Head of caudate nucleus (tissue), 42 donors: ENCODE measurements at places on chromosomes 13 and 19.

- DNase-seq = no peak
Observed at GRCh38 chr19:5787409-5788182, 3.0 kb upstream of the PRR22 start.

GRCh38 chr13:48828962-48829411 is 146.7 kb upstream of the FNDC3A start:
- peak; percentile 6 for DNase-seq

DNA sequence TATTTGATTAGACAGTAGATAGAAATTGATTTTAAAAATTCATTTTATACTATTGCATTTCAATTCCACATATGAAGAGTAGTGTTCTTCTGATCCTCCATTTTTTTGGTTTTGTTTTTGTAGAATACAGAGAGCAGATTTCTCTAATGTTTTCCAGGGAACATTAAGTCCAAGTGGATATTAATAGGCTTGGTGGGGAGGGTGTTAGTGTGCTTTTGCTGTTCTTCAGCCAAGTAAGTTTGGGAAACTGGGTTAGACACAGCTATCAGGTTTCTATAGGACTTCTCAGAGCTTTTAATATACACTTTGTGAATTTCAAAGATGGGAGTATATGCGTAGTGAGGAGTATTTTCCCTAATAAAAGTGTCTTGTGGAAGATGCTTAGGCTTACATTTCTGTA is 21.8 kb downstream of the NAA16 start:
- DNase-seq = no peak

GRCh38 chr19:49210108-49210900 is 52.7 kb downstream of the TRPM4 start:
- peak; percentile 7 for DNase-seq

GRCh38 chr13:98774776-98775175 is 22.3 kb upstream of the SLC15A1 start:
- no peak for DNase-seq

GRCh38 chr13:44243198-44243857 is 130.3 kb upstream of the SERP2 start:
- peak; percentile 60 for DNase-seq

- DNase-seq = no peak
Observed at GRCh38 chr19:46648060-46648960, 12.3 kb upstream of the GNG8 start.

GRCh38 chr13:50082426-50083281 is 67.4 kb downstream of the KCNRG start:
- peak; percentile 75 for DNase-seq

- no peak for DNase-seq
Observed at GRCh38 chr19:47623921-47624391, 15.0 kb downstream of the BICRA start.

DNA sequence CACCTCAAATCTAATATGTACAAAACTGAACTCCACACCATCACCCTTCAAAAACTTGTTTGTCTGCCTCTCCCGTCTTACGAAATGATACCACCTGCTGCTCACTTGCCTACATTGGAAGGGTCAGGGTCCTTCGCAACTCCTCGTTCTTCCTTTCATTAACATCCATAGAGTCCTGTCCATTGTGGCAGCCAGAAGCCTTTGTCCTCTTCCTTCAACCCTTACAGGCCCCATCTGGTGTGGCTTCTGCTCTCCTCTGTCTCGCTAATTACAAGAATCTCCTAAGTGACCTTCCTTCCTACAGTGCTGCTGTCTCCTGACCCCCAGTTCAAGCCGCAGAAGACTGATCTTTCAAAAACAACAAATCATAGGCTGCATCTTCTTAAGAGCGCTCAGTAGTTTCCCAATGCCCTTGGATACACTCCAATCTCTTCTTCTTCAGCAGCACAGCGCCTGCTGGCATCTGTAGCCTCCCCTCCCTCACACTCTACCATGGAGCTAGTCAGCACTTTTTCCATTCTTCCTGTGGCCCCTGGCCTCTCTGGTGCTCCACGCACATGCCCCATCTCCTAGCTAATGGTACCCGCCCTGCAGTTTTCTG is 382.7 kb downstream of the LIG4 start:
- DNase-seq = no peak

- no peak for DNase-seq
Observed at GRCh38 chr19:4319067-4319718, 14.8 kb downstream of the FSD1 start.

DNA sequence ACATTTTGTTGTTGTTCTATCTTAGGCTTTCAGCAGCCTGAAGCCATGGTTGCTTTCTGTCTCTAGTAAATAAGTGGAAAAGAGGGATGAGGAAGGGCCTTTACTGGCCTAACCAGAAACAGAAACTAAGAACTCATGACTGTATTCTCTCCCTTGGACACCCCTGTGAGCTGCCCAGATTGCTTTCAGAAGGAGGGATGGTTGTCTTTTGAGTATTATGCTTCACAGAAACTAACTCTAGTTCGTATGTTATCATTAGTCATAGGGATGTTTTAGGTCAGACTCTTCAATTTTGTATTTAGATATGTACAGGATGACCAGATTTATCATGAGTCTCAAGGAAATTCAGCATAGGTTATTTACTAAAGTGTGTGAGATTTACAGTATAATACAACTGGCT is 17.5 kb downstream of the BORA start:
- DNase-seq = no peak

- DNase-seq = peak; percentile 94
Observed at GRCh38 chr19:56477429-56478338, 539 bp upstream of the ZNF667 start.

- DNase-seq = no peak
Observed at GRCh38 chr19:3723110-3723488, 14.9 kb downstream of the TJP3 start.

- no peak for DNase-seq
Observed at GRCh38 chr13:95492044-95492801, 60.3 kb upstream of the CLDN10 start.

DNA sequence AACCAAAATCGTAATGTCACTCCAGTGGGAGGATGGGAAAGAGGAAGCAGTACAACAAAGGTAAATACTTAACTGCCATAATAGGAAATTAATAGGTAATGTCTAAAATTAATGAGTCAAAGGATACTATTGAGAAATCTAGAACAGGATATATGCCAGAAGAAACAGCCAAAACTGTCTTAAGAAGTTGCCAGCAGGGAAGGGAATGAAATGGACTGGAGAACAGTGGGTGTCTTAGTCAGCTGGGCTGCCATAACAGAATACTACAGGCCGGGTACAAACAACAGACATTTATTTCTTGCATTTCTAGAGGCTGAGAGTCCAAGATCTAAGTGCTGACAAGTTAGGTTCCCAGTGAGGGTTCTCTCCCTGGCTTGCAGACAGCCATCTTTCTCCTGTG is 40.3 kb upstream of the IPO5 start:
- no peak for DNase-seq

- DNase-seq = peak; percentile 54
Observed at GRCh38 chr19:38617764-38618589, at the start of gene MAP4K1. Gene MAP4K1 (minus strand): TSS chr19:38617953. CDS start chr19:38617895, 58 bp downstream.

DNA sequence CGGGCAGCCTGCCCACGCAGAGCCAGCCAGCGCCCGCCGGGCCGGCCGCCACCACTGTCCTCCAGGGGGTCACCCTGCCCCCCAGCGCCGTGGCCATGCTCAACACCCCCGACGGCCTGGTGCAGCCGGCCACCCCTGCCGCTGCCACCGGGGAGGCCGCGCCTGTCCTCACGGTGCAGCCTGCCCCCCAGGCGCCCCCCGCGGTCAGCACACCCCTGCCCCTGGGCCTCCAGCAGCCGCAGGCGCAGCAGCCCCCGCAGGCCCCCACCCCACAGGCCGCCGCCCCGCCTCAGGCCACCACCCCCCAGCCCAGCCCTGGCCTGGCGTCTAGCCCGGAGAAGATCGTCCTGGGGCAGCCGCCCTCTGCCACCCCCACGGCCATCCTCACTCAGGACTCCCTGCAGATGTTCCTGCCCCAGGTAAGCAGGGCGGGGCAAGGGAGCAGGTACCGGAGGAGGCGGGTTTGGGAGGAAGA is 32.3 kb upstream of the EHD2 start:
- no peak for DNase-seq

DNA sequence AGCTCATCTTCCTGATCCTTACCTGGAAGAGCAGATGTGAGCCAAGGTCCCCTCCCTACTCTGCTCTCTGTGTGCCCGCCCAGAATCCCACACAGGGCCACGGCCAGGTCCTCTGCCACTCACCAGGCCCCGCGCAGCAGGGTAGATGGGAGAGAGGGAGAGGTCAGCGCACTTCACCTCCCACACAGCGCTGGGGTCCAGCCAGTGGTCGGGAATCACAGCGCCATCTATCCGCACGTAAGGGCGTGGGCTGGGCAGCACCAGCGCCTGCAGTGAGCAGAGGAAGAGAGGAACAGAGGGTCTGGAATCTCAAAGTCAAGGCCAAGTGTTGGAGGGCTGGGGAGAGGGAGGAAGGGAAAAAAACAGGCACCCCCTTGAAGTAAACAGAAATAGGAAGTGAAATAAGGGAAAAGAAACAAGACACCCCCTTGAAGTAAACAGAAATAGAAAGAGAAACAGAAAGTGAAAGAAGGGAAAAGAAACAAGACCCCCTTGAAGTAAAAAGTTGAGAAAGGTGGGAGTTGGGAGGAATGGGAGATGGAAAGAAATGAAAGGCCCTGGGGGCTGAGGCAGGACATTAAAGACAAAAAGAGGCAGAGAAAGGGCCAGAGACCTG is 7.0 kb upstream of the PLA2G4C start:
- no peak for DNase-seq

GRCh38 chr13:77285098-77285497 is 41.8 kb downstream of the MYCBP2 start:
- DNase-seq = no peak

GRCh38 chr19:14565298-14565679 is 6.6 kb downstream of the NDUFB7 start:
- DNase-seq = no peak

DNA sequence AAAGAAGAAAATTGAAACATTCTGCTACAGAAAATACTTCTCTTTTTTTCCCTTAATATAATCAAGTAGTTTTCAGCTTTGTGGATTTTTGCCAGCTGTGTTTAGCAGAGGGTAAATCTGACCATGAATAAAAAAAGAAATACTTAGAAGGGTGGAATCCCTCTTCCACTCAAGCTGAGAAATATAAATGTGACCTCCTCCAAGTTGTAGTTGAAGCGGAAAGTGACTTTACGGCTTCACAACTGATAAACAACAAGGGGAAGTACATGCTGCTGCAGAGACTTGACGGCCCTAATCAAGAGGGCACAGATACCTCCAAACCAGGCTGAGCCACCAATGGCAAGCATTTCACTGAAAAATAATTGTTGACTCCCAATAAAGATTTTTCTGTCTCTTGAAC is 785.0 kb downstream of the SLITRK5 start:
- no peak for DNase-seq

GRCh38 chr19:18193388-18194180 is 566 bp downstream of the MPV17L2 start:
- no peak for DNase-seq

GRCh38 chr19:5222178-5222577 is 118.4 kb downstream of the PTPRS start:
- DNase-seq = no peak

GRCh38 chr13:34734932-34735331 is 207.1 kb upstream of the NBEA start:
- no peak for DNase-seq

GRCh38 chr13:85142351-85142927 is 656.8 kb downstream of the SLITRK6 start:
- no peak for DNase-seq

- DNase-seq = no peak
Observed at GRCh38 chr13:103436057-103436654, 369.9 kb upstream of the SLC10A2 start.

DNA sequence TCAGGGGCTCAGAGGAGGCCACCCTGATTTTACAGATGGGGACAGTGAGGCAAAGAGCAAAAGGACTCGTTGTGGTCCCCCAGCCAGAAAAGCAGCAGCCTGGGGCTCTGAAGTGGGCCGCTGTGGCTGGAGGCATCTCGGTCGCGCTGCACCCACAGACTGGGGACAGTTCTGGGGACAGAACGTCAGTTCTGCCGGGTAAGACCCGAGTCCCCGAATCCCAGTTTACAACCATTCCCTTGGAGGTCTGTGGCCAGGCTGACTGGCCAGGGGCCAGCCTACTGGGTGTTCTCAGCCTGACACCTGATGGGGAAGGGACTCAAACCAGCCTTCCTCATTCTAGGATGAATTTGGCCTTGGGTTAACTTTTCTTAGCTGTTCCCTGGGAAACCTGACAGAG is 14.1 kb downstream of the SUGP1 start:
- no peak for DNase-seq

DNA sequence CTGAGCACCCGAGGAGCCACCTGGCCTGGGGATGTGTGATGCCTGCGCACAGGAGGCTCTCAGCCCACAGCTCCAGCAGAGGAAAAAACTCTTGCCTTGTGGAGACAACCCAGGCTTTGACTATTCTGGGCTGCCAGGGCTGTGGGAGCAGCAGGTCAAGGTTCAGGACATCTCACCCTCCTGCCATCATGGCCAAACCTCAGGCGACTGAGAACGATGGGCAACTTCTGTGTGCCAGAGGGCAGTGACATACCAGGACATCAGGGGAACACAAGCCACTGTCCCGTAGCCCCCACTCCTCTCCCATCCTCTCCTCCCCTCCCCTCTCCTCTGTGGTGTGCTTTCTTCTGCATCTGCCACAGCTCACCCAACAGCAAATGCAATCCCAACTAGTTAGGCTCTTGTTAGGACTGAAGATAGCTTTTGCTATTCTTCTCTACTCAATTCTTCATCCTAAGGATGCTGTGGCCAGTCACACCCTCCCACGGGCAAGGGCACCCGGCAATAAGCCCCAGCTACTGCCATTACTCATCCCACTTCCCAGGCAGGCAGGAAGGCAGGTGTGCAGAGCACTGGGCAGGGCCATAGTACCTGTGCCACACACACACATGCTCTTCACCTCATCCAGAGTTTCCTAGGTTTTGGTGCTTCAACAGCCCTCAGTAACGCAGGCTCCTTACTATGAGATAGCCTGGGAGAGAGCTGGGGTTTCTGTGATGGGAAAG is 16.8 kb downstream of the ELL start:
- no peak for DNase-seq
